ENCODE measurements at places on chromosomes 4 and X.

- no peak for DNase-seq
Observed at GRCh38 chr4:147447786-147448185, 33.1 kb upstream of the EDNRA start.

- DNase-seq: no peak
Observed at GRCh38 chrX:70030301-70030767, 19.4 kb downstream of the AWAT2 start.

GRCh38 chrX:98203800-98204199 is 1320.1 kb downstream of the RPA4 start:
- no peak for DNase-seq

DNA sequence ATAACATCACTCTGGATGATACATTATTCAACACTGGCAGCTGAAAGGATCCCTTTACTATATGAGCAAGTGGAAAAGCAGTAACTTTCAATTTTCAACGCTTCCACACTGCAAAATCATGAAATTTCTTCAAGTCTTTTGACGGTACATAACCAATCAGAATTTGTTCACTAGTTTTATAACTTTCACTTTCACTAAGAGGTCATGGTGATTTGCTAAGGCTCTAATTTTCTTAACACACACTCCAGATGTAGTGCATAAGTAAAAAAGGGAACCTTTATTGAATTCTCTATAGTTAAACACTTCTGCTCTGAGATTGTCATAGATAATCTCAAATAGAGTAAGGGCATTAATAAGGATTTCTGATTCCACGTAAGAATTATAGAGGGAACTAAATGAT is 4.1 kb downstream of the ARMCX2 start:
- DNase-seq: no peak

DNA sequence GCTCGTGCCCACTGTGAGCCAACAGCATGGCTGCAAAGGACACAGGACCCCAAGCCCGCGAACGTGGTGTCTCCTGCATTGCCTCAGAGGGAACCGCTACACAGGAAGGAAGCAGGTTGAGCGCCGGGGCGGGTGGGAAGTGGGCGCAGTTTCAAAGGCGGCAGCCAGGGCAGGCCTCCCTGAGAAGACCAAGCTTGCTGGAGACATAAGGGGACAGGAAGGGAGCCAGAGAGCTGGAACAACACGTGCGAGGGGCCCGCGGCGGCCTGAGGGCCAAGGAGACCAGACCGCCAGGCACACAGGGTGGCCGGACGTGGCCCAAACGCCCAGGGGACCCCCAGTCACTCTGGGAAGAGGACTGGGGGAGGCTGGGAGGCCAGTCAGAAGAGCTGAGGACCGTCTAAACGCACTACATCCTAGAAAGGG is 32.0 kb downstream of the CTBP1 start:
- DNase-seq: no peak

GRCh38 chr4:7738458-7739076 is 201.1 kb downstream of the AFAP1 start:
- DNase-seq: no peak

GRCh38 chrX:46686003-46686645 is 72.8 kb downstream of the SLC9A7 start:
- peak; percentile 17 for DNase-seq

DNA sequence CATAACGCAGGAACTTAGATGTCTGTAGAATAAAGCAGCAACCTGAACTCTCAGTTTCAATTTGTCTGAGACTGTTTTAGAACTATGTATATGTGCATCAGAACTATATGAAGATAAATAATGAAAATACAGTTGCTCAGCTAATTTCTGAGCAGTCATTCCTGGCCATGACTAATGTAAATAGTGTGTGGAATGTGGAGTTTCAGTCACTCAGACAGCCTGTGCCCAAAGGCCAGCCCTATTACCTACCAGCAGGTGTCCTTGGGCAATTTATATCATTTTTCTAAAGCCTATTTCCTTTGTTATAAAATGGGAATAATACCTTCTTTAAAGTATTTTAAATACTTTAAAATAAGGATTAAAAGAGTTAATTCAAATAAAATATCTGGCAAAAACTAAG is 56.0 kb upstream of the RELL1 start:
- no peak for DNase-seq

DNA sequence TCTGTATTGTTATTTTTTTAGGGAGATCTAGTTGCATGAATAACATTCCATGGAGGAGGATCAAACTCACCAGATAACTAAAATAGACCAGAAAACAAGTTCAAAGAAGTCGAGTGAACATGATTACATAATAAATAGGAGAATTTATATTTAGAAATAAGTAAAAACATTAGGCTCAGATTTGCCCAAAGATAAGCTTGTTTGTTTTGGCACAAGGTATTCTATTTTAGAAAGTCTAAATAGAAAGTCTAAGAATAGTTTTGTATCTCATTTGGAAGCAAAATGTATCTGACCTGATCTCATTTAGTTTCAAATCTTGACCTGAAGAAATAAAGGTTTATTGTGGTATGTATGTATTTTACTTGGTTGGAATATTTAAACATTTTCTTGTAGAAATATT is 670.6 kb upstream of the GALNTL6 start:
- DNase-seq: no peak

All from stimulated activated CD4-positive, alpha-beta T cell treated with anti-CD3 and anti-CD28 coated beads, TNF-alpha, amount 100 ng/mL, for 24 hours (primary cell).